ENCODE measurements at places on chromosomes 2 and 18. TPM values are rescaled to one million over a fixed set of nuclear protein-coding genes. Genes with fewer than 3 reads are reported as not detected.

The RBKS gene
- total RNA-seq: 4.6 TPM

The CD8B2 gene
- total RNA-seq: 0.69 TPM

The SLC4A5 gene
- total RNA-seq: 3.2 TPM

The TMEM17 gene
- 7.8 TPM for total RNA-seq

The HTRA2 gene
- total RNA-seq: 46.1 TPM

The SAP130 gene
- total RNA-seq: 8.8 TPM

The SCN3A gene
- 197 TPM for total RNA-seq

The RBM43 gene
- total RNA-seq: 5.1 TPM

The PTMA gene
- 591 TPM for total RNA-seq

The LRP2 gene
- 11.5 TPM for total RNA-seq

The RTP5 gene
- total RNA-seq: 13.8 TPM
